Panc1 (cell line): ENCODE measurements at places on chromosomes 3 and 15. TPM values are rescaled to one million over a fixed set of nuclear protein-coding genes. Genes with fewer than 3 reads are reported as not detected.

- no peak for DNase-seq
These were observed 32.1 kb upstream of the LIPC start for GRCh38 chr15:58399739-58400138.

The B3GALNT1 gene
- 31.1 TPM for total RNA-seq

The TNNC1 gene
- 5.2 TPM for total RNA-seq

- DNase-seq = no peak
These were observed 727 bp downstream of the RAP2B start for GRCh38 chr3:153162513-153163392.

DNA sequence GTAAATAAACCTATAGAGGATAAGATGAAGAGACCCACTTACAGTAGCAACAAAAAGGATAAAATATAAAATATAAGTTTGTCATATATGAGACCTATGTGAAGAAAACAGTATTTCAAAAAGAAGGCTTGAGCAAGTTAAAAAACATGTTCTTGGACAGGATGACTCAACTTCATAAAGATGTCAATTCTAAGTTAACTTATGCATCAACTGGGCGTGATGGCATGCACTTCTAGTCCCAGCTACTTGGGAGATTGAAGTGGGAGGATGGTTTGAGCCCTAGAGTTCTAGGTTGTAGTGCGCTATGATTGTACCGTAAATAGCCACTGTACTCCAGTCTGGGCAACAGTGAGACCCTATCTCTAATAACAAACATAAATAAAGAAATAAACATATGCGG, 59.7 kb downstream of the PDCD6IP start:
- DNase-seq = no peak

- no peak for DNase-seq
These were observed 61.7 kb downstream of the CCNL1 start for GRCh38 chr3:157098121-157098822.

GRCh38 chr3:147403511-147403910, 2.8 kb downstream of the ZIC4 start:
- DNase-seq = no peak

GRCh38 chr3:65939801-65940246, 98.9 kb downstream of the MAGI1 start:
- no peak for DNase-seq

GRCh38 chr15:54564166-54564565, 585.9 kb downstream of the UNC13C start:
- no peak for DNase-seq

- no peak for DNase-seq
These were observed 39.0 kb upstream of the THRB start for GRCh38 chr3:24533561-24534193.
